Progenitor cell of endocrine pancreas (in vitro differentiated cells): ENCODE measurements at places on chromosomes 3 and 15. TPM values are rescaled to one million over a fixed set of nuclear protein-coding genes. Genes with fewer than 3 reads are reported as not detected.

GRCh38 chr3:69325151-69325550, 60.7 kb downstream of the FRMD4B start:
- DNase-seq: no peak

Gene ECE2
- total RNA-seq: not detected in 2 replicates

Gene OR5H6
- total RNA-seq: not detected in 2 replicates

Gene LYZL4
- not detected in 2 replicates for total RNA-seq

- DNase-seq: no peak
Measured at GRCh38 chr15:40875991-40876730, 2.1 kb upstream of the RHOV start.

GRCh38 chr3:120559242-120560061, 36.7 kb upstream of the NDUFB4 start:
- DNase-seq: no peak

Gene HACD3
- total RNA-seq: 152 and 156 TPM in 2 replicates

Gene CSPG4
- total RNA-seq: 0.41 and 0.51 TPM in 2 replicates

Gene CNTN3
- 11.3 and 12.7 TPM in 2 replicates for total RNA-seq

Gene SEC62
- 94.6 and 103 TPM in 2 replicates for total RNA-seq

DNA sequence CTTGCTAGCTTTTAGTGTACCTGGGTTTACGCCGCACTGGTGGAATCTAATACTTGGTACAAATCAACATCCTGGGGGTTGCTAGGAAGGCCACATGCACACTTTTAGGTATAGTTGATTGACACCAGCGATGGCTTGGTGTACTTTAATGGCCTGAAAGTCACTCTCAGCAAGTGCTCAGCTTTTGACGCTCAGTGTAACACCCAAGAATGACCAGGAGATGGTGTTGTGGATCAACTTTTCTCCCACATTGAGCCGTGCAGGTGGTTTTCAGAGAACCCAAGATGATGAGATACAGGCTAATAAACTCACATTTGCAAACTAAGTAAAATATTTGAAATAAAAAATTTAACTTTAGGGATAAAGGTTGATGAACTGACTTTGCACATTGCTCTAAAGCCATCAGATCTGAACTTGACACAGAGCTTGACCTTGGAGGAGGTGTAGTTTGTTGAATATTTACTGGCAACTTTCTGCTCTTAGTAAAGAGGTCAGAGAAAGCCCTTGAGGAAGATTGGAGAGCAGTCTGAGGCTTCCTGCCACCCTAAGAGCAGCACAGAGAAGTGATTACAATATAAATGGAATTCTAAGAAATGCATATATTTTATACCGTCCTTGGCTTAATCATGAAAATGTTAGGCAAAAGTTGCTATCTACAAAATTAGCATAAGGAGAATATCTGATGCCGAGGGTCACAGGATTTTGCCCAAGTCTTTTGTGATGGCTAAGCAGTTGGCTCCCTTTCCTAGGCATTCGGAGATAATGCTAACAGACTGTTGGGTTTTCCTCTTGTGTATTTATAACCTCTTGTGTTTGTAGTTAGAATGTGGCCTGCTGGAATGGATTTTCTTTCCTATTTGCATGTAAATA, 143.4 kb upstream of the RASGRP1 start:
- DNase-seq: peak; percentile 18

Gene IGF2BP2
- 187 and 190 TPM in 2 replicates for total RNA-seq

Gene SEMA3F
- total RNA-seq: 23.6 and 26.5 TPM in 2 replicates

DNA sequence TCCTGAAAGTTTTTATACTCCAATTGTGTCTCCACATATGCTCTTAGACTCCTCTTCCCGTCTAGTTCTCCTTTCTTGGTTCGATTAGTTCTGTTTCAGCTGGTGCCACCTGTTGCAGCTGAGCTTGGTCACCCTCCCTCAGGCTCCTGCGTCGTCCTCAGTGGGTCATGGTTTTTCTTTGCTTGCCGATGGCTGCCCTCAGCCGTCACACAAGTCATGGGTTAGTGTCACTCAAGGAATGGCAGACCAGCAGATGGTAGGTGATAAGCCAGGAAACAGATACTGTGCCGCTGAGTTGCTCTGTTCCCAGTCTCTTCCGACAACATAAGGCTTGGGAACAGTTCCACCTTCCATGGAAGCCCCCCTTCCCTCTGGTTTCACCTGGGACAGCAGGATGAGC, 109.9 kb downstream of the IGF1R start:
- no peak for DNase-seq

Gene NISCH
- 199 and 214 TPM in 2 replicates for total RNA-seq

Gene CPB1
- not detected in 2 replicates for total RNA-seq

- DNase-seq: no peak
Measured at GRCh38 chr3:119969759-119970158, 124.5 kb downstream of the GSK3B start.

- DNase-seq: no peak
Measured at GRCh38 chr3:11248596-11248995, 23.6 kb upstream of the ATG7 start.

- DNase-seq: no peak
Measured at GRCh38 chr15:71485094-71485693, 325.2 kb upstream of the NR2E3 start.

DNA sequence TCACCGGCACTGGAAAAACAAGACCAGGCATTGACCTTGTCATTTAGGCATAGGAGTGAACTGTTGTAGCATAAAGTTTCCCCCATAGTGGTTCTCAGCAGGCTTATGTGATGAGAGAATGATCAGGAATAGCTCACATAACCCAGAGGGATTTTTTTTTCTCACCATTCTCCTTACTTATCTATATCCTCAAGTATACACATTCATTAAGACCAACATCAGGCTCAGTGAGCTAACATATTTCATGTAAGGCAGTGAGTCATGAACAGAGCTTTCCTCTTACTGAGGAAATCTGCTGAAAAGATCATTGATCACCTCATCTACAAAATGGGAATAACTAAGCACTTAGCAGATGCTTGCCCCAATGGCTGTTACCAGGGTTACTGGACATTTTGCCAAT, 396.6 kb upstream of the TMCO5A start:
- no peak for DNase-seq

DNA sequence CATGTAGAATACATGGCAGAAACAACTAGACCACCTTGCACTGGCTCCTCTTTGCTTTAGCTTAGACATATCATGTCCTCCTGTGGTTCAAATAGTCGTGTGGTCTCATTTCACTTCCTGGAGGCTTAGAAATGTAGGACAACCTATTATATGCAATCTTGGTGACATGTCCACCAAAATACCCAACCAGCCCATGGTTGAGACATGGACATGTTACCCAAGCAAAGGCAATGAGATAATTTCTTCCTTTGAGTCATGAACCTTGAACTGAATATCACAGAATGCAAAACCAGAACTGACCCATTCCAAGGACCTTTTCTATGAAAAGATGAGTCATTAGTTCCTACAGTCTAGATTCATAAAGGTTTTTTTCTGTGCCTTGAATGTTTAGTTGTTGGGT, 309.0 kb upstream of the MDFIC2 start:
- no peak for DNase-seq

DNA sequence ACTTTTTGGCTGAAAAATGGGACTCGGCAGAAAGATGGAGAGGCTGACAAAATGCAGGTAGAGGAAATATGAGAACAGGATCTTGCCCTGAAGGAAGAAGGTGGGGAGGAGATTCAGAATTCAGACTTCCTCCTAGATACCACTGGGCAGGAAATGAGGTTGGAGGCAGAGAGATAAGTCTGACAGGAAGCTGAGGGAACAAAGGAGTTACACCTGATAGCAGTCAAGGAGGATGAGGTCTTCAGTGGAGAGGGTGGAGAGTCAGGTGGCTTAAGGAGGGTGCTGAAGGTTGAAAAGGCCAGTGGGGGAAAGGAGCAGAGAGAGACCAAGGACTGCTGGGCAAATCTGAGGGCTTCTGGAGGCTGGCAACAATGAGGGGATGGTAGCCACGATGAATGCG, 56.8 kb downstream of the CCR4 start:
- no peak for DNase-seq

Gene OSBPL10
- 23.9 and 25.2 TPM in 2 replicates for total RNA-seq

GRCh38 chr3:51353691-51354090, 31.4 kb upstream of the MANF start:
- no peak for DNase-seq

DNA sequence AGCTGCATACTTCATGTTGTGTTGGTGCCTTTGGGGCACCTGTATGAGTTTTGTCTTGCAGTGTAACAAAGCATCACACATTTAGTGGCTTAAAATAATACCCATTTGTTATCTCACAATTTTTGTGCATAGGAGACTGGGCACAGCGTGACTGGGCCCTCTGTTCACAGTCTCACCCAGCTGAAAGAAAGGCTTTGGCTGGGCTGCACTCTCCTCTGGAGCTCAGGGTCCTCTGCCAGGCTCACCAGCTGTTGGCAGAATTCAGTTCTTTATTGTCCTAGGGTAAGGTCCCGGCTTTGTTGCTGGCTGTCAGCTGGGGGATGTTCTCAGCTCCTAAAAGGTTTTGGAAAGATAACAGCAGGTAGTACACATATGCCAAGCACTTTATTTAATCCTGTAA, 263.3 kb downstream of the CLSTN2 start:
- no peak for DNase-seq

Gene ESYT3
- 1.8 and 3.5 TPM in 2 replicates for total RNA-seq

Gene GAP43
- 9.6 and 11.7 TPM in 2 replicates for total RNA-seq

Gene TMEM108
- total RNA-seq: 6.1 and 6.7 TPM in 2 replicates

Gene EPHB1
- total RNA-seq: 1.8 and 2.2 TPM in 2 replicates

GRCh38 chr3:172892158-172892557, 141.6 kb downstream of the ECT2 start:
- DNase-seq: no peak

DNA sequence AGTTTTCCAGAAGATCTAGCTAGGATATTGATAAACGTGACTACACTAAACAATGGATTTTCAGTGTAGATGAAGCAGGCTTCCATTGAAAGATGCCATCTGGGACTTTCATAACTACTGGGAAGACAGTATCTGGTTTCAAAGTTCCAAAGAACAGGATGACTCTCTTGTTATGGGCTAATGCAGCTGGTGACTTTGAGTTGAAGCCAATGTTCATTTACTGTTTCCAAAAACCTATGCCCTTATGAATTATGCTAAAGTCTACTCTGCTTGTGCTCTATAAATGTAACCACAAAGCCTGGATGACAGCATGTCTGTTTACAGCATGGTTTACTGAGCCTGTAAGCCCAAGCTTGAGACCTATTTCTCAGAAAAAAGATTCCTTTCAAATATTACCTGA, 245.4 kb downstream of the GBE1 start:
- no peak for DNase-seq

- no peak for DNase-seq
Measured at GRCh38 chr15:92979011-92979701, 79.0 kb downstream of the CHD2 start.

DNA sequence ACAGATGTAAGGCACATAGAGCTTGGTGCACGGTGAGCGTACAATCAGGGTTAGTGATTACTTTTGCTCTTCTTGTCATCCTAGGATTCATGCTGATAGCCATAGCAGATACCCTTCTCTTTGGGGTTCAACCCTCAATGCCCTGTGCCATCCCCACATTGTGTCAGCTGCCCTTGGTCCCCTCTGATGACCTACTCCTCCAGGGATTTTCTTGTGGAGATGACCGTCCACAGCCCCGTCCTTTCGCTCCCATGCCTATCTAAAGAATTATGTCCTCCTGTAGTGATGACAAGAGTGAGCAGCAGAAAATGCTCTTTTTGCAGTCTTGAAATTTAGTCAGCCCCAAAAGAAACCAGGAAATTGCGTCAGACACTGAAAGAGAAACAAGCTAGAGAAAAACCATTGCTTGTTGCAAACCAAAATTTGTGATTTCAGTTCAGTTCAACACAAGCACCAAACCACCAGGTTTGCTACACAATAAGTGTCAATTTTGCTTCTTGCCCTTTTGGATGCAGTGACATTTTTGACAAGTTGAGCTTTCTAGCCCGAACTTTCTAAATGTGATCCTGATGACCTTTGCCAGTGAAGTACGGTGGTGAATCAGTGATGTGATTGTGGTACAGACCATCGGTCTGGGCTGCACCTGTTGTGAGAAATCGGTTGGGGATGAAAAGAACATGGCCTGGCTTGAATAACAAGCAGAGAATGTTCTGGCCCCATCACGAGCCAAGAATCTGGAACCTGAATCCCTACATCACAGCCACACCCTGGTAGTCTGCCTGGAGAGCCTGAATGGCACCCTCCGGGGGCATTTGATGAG, 41.3 kb downstream of the CMTM7 start:
- no peak for DNase-seq

Gene ALDH1A2
- total RNA-seq: 1.4 and 2.4 TPM in 2 replicates

GRCh38 chr3:124213641-124214040, 221.7 kb upstream of the ROPN1 start:
- DNase-seq: no peak

DNA sequence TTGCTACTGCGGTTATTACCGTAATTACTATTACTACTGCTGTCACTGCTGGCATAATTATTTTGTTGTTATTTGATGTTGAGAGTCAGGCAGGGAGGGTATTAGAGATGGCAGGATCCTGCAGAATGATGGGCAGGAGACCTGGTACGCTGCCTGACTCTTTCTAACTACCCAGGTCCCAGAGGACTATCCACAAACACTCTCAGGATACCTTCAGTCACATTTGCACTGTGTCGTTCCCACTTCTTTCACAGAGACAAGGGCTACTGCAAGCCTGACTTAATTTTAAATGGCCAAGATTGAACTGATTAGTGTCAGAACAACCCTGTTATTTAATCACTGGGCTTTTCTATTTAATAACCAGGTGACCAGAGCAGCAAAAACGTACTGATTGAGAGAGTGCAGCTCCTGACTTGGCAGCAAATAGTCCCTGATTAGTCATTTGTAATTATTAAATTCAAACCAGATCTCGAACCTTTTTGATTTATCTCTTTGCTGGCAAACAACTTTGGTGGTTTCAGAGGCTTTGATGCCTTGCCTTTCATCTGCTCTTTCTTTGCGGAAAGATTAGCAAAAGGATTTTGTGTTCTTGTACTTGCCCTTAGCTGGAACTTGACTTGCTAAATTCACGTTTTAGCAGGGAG, 88.8 kb upstream of the ARHGEF3 start:
- no peak for DNase-seq

GRCh38 chr3:25007974-25008658, 419.9 kb upstream of the RARB start:
- DNase-seq: no peak

DNA sequence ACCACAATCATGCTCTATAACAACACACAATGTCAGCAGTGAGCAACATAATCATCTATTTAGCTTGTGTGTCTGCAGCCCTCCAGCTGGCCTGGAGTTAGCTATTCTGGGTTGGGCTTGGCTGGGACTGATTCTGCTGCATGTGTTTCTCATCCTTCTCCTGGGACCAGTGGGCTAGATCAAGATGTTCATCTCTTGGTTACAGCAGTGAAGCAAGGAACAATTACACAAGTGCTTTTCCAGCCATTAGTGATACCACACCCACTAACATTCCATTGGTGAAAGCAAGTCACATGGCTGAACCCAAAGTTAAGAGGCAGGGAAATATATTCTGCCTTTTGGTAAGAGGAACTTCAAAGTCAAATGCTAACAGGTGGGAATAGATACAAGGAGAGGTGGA, 14.6 kb downstream of the NUDT16 start:
- no peak for DNase-seq

DNA sequence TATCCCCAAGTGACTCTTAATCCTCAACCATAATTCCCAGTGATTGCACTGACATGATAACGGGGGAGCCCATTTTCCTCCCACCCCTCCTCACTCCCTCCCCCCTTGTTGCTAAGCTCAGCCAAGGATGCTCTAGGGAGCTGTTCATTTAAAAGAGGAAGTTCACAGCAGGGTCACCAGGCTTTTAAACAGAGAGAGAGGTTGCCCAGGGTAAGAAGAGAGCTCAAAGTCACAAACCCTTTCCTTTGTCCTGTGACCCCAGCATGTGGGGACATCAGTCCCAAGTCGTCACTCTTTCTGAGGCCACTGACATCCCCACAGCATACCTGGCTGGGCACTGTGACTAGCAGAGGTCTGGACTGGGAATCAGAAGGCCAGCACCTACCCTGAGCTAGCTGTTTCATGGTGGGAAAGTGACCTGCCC, 144.1 kb downstream of the RORA start:
- DNase-seq: no peak

- DNase-seq: no peak
Measured at GRCh38 chr3:32454111-32454510, 48.5 kb downstream of the CMTM6 start.
